ENCODE measurements at places on chromosomes 7 and 10. TPM values are rescaled to one million over a fixed set of nuclear protein-coding genes. Genes with fewer than 3 reads are reported as not detected.

Gene OTUD1
- 11.5 TPM for total RNA-seq

Gene AGMO
- 1.2 TPM for total RNA-seq

Gene TLX1
- not detected for total RNA-seq

Gene SH2D4B
- not detected for total RNA-seq

Gene TAS2R4
- 2.9 TPM for total RNA-seq

Gene PAX4
- total RNA-seq, result not detected

Gene AKR1C8
- not detected for total RNA-seq

GRCh38 chr10:12181065-12181775, 14.5 kb downstream of the NUDT5 start:
- H3K36me3 ChIP-seq, result peaks cover 46% of the 10 kb centered on the region
- no peak overlapping the region for H3K4me3 ChIP-seq

- H3K4me3 ChIP-seq, result no peak overlapping the region
- H3K36me3 ChIP-seq, result no peaks in the 10 kb centered on the region
- H3K27me3 ChIP-seq, result no peaks in the 10 kb centered on the region
- no peak for DNase-seq
- no peak overlapping the region for H3K27ac ChIP-seq
Measured at GRCh38 chr10:12796401-12797160, 204.9 kb downstream of the CCDC3 start.

DNA sequence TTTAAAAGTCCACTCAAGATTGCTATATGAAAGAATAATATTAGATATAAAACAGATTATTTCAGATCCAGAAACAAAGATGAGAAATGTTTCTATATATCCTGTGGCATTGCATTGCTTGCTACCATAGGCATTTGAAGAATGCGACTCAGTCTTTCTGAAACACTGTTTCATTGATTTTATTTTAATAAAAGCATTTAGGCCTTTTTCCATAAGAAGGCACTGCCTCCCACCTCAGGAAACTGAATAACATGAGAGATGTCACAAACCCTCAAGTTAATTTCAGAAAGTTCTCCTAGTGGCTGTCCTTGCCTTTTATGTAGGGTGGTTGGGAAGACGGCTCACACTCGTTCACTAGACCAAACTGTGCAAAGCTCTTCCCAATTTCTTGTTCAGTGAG, 23.3 kb downstream of the PRPS1L1 start:
- no peaks in the 10 kb centered on the region for H3K4me1 ChIP-seq
- H3K27ac ChIP-seq, result no peak overlapping the region
- H3K36me3 ChIP-seq, result no peaks in the 10 kb centered on the region
- no peaks in the 10 kb centered on the region for H3K27me3 ChIP-seq

DNA sequence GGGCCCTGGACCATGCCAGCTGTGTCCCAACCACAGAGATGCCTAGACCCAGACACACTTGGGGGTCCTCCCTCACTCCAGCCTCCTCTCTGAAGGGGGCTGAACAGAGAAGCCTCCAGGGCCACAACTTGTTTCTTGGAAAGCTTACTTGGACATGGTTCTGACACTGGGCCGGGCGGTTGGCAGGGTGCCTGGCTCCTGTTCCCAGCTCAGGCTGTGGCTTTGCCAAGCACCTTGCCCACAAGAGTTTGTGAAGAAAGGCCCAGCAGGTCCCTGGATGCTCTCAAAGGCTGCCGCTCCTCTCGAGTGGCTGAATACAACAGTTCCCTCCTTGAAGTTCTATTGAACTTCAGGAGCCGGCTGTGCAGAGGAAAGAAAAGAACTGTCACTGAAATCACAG, 181.6 kb downstream of the PTPN20 start:
- H3K27ac ChIP-seq, result no peak overlapping the region
- H3K36me3 ChIP-seq, result no peaks in the 10 kb centered on the region
- H3K27me3 ChIP-seq, result no peaks in the 10 kb centered on the region
- H3K4me3 ChIP-seq, result no peak overlapping the region
- H3K4me1 ChIP-seq, result no peaks in the 10 kb centered on the region

DNA sequence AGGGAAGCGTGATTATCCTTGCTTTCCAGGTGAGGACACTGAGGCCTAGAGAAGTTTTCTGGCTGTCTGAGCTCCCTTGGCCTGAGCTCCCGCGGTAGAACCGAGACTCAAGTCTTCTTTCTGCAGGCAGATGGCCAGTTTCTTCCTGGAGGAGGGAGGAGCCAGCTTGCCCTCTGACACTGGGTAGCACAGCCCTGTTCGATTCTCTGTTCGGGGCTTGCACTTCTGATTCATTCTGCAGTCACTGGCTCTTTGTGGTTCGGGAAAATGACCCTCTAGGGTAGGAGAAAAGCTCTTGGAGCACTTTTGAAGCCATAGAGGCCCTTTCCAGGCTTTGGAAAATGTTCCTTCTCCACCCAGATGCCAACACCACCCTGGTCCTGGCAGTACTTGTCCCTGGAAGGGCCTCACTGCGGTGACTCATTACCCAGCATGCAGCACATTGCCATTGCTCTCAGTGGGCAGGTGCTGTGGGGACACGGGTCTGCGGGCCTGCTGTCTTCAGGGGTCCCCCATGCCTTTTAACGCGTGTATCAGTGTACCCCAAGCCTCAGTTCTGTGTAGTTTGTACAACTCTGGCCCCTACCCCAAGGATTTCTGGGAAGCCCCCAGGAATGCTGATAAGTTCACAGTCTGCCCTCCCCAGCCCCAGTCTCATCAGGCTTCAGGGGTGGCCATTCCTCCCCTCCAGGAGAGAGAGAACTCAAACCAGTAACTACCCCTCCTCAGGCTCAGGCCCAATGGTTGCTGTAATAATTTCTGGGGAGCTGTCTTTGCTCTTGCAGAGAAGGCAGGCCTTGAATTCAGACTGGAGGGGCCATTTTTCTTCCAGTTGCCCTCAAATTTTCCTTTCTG, 11.9 kb downstream of the CHST3 start:
- DNase-seq, result peak; percentile 95
- peaks cover 12% of the 10 kb centered on the region for H3K36me3 ChIP-seq
- H3K4me1 ChIP-seq, result peaks cover 88% of the 10 kb centered on the region
- H3K27me3 ChIP-seq, result no peaks in the 10 kb centered on the region
- peak overlapping the region; percentile 75 for H3K27ac ChIP-seq

- no peaks in the 10 kb centered on the region for H3K36me3 ChIP-seq
- no peaks in the 10 kb centered on the region for H3K27me3 ChIP-seq
- no peak for DNase-seq
- H3K27ac ChIP-seq, result no peak overlapping the region
- H3K4me3 ChIP-seq, result no peak overlapping the region
Measured at GRCh38 chr10:105192861-105193260, 551.8 kb downstream of the SORCS3 start.

DNA sequence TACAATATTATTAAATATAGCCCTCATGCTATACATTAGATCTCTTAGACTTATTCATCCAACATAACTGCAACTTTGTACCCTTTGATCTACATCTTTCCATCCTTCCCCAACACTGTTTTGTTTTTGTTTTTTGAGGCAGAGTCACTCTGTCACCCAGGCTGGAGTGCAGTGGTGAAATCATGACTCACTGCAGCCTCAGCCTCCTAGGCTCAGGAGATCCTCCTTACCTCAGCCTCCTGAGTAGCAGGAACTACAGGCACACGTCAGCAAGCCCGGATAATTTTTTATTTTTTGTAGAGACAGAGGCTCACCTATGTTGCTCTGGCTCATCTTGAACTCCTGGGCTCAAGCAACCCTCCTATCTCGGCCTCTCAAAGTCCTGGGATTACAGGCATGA, 53.3 kb downstream of the NT5C2 start:
- peaks cover 4% of the 10 kb centered on the region for H3K4me1 ChIP-seq
- DNase-seq, result no peak
- H3K36me3 ChIP-seq, result peaks cover 46% of the 10 kb centered on the region
- no peak overlapping the region for H3K27ac ChIP-seq
- no peaks in the 10 kb centered on the region for H3K27me3 ChIP-seq

- H3K27me3 ChIP-seq, result no peaks in the 10 kb centered on the region
- no peaks in the 10 kb centered on the region for H3K4me1 ChIP-seq
- H3K4me3 ChIP-seq, result no peak overlapping the region
- H3K36me3 ChIP-seq, result no peaks in the 10 kb centered on the region
- no peak overlapping the region for H3K27ac ChIP-seq
- DNase-seq, result no peak
Measured at GRCh38 chr7:117862378-117862777, 10.9 kb downstream of the CTTNBP2 start.

- no peaks in the 10 kb centered on the region for H3K27me3 ChIP-seq
- H3K36me3 ChIP-seq, result no peaks in the 10 kb centered on the region
- H3K27ac ChIP-seq, result no peak overlapping the region
- peaks cover 7% of the 10 kb centered on the region for H3K4me1 ChIP-seq
Measured at GRCh38 chr10:119531067-119531466, 11.5 kb downstream of the RGS10 start.

- no peaks in the 10 kb centered on the region for H3K4me1 ChIP-seq
- H3K27me3 ChIP-seq, result no peaks in the 10 kb centered on the region
- no peak for DNase-seq
- no peaks in the 10 kb centered on the region for H3K36me3 ChIP-seq
Measured at GRCh38 chr10:88343761-88344484, 239.2 kb downstream of the RNLS start.

DNA sequence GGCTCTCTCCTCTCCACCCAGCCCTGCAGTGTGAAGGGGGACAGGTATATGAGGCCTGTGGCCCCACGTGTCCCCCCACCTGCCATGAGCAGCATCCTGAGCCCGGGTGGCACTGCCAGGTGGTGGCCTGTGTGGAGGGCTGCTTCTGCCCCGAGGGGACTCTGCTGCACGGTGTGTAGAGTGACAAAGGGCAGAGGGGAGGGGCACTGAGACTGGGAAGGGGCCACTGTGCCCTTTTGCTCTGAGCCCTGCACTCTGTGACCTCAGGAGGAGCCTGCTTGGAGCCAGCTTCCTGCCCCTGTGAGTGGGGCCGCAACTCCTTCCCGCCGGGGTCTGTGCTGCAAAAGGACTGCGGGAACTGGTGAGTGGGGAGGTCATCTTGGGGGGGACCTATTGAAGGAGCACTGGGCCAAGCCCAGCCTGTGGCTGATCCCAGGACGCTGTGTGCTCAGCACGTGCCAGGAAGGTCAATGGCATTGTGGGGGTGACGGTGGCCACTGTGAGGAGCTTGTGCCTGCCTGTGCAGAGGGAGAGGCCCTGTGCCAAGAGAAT, 15.0 kb upstream of the ZNF467 start:
- peaks cover 4% of the 10 kb centered on the region for H3K27me3 ChIP-seq
- DNase-seq, result no peak
- H3K27ac ChIP-seq, result no peak overlapping the region

- peaks cover 31% of the 10 kb centered on the region for H3K4me1 ChIP-seq
- no peak overlapping the region for H3K4me3 ChIP-seq
- no peak for DNase-seq
- H3K27ac ChIP-seq, result no peak overlapping the region
Measured at GRCh38 chr7:43701929-43702328, 27.4 kb downstream of the COA1 start.
